ENCODE measurements at places on chromosomes 12 and 14.
A peak's percentile ranks its signal among the peaks of the same experiment; 100 is the strongest.

- no peak for DNase-seq
Observed at GRCh38 chr12:49345051-49345824, 1.4 kb upstream of the DNAJC22 start.

GRCh38 chr14:100709289-100710284 is 17.1 kb upstream of the DLK1 start:
- peak; percentile 63 for DNase-seq

- no peak for DNase-seq
Observed at GRCh38 chr12:24062642-24063245, 113.3 kb upstream of the SOX5 start.

- peak; percentile 76 for DNase-seq
Observed at GRCh38 chr12:15757553-15758255, 31.5 kb downstream of the EPS8 start.

GRCh38 chr12:65464930-65465329 is 186.4 kb downstream of the MSRB3 start:
- no peak for DNase-seq

All from suppressor macrophage treated with lipopolysaccharide for 4 hours (primary cell).